ENCODE measurements at places on chromosomes 5 and 9.

GRCh38 chr9:17470036-17470813 lies 108.6 kb upstream of the SH3GL2 start:
- DNase-seq: no peak

DNA sequence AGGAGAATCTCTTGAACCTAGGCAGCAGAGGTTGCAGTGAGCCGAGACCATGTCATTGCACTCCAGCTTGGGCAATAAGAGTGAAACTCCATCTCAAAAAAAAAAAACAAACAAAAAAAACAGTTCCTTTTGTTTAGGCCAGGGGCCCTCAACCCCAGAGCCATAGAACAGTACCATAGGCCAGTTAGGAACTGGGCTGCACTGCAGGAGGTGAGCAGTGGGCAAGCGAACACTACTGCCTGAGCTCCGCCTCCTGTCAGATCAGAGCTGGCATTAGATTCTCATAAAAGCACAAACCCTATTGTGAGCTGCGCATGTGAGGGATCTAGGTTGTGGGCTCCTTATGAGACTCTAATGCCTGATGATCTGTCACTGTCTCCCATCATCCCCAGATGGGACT lies 49.1 kb upstream of the SUB1 start:
- DNase-seq: no peak

DNA sequence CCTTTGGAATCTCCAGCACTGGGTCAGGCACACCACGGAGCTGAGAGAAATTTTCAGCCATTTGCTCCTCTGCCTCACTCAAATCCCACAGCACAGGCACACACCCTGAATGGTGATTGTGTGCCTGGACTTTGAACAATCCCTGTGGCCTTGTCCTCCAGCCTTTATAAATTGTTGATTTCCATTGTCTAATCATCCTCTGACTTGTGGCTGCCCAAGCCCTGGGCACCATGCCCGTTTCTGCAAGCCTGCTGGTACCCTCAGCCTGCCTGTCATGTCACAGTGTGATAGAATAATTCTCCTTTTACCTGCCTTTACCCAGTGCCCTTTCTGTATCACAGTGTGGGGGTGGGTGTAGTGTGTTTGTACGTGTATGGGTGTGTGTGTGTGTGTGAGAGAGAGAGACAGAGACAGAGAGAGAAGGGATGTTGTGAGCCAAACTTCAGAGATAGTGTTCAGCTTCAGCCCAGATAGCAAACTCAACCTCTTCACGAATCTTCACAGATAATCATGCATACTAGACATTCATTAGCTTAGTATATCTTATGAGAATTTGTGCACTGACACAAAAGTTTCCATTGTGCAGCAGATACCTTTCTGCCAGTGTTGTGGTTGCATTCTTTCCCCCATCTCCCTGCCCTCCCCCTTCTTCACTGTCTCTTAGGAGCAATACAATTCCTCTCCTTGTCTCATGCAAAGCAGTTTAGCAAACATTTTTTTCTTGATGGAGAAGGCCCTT lies 27.8 kb upstream of the SLC44A1 start:
- DNase-seq: no peak

DNA sequence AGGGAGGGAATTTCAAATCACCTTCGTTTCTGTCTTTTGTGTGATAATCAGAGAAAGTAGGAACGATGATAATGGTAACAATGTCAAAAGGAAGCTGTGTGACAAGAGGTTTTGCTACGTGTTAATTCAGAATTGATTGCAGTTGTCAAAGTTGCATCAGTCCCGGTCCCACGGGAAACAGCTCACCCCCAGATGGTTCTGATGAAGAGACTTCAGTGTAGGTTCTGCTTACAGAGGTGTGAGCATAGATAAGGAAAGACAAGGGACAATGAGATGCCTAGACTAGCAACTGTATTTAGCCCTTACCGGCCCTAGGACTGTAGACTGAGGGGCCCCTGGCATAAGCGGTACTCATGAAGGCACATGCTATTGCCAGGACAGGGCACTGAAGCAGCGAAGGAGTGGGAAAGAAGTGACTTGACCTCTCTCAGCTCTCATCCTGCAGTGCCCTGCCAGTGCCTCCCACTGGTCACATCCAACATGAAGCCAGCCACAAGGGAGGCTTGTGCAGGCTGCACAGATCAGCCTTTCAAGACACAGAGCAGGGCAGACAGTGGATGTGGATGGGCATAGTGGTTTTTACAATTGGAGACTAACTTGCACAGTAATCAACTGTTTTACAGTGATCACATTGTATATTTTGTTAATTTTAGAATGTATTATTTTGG lies 21.1 kb downstream of the PDE8B start:
- DNase-seq: no peak

GRCh38 chr9:78566521-78566920 lies 269.6 kb downstream of the PSAT1 start:
- DNase-seq: no peak

- DNase-seq: no peak
Observed at GRCh38 chr9:61674465-61674864, 484.6 kb downstream of the SPATA31A7 start.

DNA sequence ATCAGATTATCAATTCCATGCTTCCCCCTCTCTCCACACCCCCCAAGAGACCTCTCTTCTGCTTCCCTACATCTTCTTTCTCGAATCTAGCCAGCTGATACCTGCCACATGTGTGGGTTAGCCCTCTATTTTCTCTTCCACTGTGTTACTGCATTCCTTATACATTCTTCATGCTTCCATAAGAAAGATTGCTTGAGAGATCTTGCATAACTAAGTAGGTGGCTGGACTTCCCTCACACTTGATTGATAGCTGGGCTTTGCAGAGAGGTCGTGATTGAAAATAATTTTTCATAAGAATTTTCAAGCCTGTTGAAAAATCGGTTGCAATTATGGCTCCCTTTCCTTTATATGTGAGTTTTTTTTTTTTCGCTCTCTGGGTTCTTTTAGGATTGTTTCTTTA lies 33.0 kb upstream of the PANK3 start:
- no peak for DNase-seq

DNA sequence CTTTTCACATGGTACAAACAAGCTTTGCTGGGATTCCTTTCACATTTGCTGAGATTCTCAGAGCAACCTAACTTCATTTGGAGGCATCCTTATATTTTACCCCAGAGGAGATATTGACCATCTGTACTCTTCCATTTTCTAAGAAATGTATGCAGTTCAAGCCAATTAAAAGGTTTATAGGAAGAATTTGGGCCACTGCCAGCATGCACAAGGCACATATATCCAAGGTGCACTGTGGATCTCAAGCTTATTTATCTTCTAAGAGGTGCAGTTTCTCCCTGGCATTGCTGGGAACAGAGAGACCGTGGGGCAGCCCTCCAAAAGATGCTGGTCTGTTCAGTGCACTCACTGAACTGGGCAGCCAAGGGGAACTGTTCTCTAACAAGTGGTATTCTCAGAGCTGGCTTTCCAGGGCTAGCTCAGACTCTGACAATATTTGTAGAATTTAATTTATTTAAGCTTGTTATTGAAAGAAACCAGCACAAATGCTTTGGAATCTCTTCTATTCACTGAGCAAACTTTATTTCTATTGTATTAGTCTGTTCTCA lies 213.3 kb downstream of the TENT4A start:
- no peak for DNase-seq

DNA sequence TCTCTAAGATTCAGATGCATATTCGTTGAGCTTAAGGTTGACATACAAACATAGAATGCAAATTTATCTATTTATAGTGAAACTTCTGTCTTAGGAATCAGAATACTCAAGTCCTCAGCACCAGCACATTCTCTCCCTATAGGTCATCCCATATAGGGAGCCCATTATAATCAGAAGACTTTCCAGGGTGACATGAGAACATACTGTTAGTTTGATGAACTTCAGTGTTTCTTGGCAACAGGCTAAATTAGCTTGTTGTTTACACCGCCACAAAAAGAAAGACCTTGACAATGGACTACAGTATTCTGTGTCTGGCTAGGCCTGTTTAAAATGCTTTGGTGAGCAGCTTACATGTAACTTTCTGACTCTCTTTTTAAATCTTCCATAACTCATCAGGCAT lies 104.2 kb downstream of the TAF11L14 start:
- no peak for DNase-seq

DNA sequence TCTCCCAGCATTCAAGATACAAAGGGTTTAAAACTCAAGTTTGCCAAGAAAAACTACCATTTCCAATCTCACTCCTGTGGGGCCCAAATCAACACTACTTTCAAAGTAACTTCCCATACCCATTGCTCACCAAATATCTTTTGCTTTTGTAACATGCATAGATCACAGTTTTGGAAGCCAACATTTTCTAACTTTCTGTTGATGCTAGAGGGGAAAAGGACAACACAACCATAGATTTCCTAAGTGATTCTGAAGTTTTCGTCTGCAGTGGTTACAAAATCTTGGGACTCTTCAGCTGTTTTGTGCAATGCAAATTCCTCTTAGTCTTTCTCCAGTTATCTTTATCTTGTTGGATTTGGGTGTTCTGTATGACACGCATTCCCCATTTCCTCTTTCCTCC lies 94.1 kb upstream of the PAPPA start:
- DNase-seq: no peak

- DNase-seq: no peak
Observed at GRCh38 chr5:52894451-52894850, 94.7 kb upstream of the ITGA2 start.

DNA sequence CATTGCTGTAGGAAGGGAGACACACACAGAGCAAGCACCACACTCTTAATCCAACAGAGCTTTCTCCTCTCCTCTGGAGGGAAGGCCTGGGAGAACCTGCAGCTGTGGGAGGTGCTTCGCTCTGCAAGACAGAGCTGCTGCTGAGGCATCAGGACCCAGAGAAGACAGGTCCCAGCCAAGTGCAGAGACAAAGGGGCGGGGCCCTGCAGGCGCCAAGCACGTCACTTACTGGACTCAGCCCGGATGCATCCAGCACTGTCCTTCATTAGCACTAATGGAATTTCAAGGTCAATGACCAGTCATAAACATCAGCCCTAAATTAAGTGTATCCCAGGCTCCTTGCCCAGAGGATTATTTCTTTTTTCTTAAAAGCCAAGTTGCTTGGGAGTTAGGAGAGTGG lies 337.1 kb upstream of the PANK3 start:
- DNase-seq: no peak

DNA sequence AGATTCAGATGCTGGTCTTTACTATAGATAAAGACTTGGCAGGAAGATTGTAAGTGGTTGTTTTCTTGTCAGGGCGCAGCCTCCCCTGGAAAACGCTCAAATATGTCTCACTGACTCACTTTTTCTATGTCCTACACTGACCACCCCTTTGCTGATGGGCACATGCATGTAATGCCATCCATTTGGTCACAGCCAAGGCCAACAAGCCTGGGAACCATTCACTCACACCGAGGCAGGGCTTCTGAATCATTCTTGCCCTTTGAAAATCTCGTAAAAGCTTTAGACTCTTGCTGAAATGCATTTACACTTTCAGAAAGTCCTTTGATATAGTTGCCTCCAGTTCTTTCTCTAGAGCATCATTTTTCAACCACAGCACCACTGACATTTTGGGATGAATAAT lies 249.4 kb downstream of the ACTL7B start:
- no peak for DNase-seq

- DNase-seq: peak; percentile 27
Observed at GRCh38 chr5:123441408-123441807, 18.2 kb upstream of the CEP120 start.
